ENCODE measurements at places on chromosomes 11 and 22.

DNA sequence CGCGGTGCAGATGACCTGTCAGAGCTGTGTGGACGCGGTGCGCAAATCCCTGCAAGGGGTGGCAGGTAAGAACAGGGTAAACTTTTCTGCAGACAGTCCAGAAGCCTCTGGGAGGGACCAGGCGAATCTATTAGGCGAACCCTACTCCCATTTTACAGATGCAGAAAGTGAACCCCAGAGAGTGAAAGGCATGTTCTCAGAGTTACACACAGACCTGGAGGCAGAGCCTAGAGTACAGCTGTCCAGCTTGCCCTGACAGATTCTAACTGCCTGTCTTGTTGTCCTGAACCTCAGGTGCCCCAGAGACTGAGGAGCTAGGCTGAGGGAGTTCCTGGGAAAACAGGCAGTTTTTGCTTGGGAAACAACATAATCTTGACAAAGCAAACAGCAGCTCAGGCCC is 665 bp downstream of the CCS start:
- DNase-seq: no peak

- no peak for DNase-seq
These were observed 6.0 kb upstream of the SLC7A4 start for GRCh38 chr22:21038405-21038804.

GRCh38 chr11:57403802-57404147 is 13.3 kb upstream of the PRG2 start:
- DNase-seq: no peak

- DNase-seq: no peak
These were observed 101.3 kb downstream of the TBC1D22A start for GRCh38 chr22:46863794-46864193.

- no peak for DNase-seq
These were observed 14.4 kb downstream of the FBLN1 start for GRCh38 chr22:45516923-45517675.

DNA sequence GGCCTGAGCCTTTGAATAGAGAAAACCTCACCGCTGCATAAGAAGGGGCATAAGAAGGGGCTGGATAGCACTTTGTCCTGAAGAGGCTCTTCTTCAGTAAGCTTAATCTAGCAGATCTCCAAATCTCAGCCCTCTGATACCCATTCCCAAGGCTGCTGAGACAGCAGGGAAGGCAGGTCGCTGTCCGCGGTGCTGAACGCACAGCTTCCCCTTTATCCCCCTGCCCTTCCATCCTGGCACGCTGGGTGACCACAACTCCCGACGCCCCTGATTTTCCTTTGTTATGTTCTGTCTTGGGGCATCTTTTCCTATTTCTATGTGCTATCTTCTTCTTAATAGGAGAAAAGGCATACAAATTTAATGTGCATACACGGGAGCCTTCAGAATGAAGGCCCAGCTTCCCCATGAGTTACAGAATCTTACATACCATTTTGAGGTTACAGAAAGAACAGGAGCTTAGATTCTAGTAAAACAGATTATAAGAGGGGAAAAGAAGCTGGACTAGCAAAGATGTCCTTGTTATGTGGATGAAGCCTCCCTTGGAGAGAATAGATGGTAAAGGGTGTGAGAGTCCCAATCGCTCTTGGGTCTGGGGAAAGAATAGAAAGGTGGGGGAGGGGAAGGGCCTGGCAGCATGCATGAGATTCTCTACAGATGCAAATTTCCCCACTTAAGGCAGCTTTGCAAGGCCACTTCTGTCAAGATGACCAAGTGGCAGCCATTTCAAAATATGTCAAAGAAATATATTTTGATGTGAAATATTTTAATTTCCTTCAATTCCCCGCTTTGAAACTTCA is 5.7 kb upstream of the SULT4A1 start:
- no peak for DNase-seq

DNA sequence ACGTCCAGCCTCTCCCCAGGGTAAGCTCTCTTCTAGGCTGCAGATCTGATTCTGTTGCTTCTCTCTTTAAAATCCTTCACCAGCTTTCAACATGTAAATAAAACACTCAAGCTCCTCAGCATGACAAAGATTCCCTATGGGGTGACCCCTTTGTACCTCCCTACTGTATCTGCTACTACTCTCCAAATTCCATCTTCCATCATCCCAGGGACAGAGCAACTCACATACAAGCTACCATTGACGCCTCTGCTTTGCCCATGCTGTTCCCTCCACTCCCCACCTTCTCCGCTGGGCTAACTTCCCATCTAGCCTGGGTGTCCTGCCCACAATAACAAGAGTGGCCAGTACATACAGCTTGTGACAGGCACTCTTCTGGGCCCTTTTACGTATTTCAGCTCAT is 207.5 kb upstream of the ZBED5 start:
- no peak for DNase-seq

GRCh38 chr11:30393012-30393411 is 70.1 kb downstream of the ARL14EP start:
- DNase-seq: no peak

- no peak for DNase-seq
These were observed 23.2 kb downstream of the TPCN2 start for GRCh38 chr11:69071956-69072355.

DNA sequence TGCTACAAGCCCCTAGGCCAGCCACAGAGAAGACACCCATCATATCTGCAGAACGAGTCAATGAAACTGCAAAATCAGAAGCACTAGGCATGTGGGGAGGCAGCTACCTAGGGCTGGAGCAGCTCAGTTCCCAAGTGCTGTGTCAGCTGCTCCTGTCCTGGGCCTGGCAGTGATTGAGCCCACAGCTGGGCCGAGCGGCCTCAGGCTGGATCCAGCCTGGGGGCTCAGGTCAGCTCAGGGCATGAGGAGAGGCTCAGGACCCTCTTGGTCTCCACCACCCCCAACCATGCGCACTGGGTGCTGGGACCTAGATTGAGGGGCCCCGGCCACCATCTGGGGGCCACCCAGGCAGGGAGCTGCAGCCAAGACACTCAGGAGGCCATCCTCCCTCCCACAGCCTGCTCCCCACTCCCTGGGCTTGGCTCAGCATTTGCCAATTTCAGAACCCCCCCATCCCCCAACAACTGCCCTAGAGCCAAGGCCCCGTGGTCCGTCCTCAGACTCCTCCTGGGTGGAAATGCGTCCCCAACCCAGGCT is 2.4 kb upstream of the TNNT3 start:
- no peak for DNase-seq

- DNase-seq: no peak
These were observed 101.5 kb downstream of the DLG2 start for GRCh38 chr11:85525686-85526085.

DNA sequence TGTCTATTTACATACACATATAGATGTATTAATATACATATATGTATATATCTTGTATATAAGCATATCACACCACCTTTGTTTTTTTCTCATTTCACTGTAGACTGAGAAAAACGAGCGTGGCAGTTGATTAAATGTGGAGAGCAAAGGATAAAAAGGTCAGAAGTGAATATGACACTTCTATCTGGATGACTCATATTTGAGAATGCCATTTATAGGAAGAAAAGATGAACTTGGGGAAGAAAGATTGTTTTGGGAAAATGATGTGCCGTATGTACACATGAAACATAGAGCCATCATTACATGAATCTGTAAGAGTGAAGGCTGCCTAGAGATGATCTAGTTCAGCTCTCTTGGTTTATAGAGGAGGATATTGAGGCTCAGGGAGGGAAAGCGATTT is 28.7 kb downstream of the AMOTL1 start:
- DNase-seq: no peak

GRCh38 chr11:119382101-119382500 is 611 bp upstream of the USP2 start:
- DNase-seq: no peak

DNA sequence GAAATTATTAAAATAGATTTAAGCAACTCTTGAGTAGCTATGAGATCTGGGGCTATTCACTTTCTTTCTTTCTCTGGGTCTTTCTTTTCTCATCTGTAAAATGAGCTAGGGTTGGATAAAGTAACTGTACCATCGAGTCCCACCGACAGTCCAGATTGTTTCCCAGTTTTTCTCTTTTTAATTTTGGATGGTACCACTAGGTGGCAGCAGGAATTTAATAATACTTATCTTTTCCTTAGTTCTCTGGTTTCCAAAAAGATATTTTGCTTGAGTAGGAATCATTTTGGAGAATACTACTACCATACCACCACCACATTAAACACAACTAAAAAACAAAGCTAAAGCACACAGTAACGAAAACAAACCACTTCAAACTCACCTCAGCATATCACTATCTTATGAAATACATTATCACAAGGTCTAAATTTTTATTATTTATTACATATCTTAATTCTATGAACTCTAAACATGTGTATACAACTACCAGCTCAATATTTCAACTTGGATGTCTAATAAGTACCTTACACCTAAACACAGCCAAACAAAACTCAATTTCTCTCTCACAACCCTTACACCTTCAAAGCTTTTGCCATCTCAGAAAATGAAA is 584.0 kb downstream of the KCNA4 start:
- no peak for DNase-seq

- no peak for DNase-seq
These were observed 632.7 kb upstream of the CHORDC1 start for GRCh38 chr11:90855531-90855930.

GRCh38 chr11:32081129-32081641 is 9.7 kb upstream of the RCN1 start:
- no peak for DNase-seq

- DNase-seq: no peak
These were observed 87.7 kb downstream of the PDE2A start for GRCh38 chr11:72586321-72587090.

DNA sequence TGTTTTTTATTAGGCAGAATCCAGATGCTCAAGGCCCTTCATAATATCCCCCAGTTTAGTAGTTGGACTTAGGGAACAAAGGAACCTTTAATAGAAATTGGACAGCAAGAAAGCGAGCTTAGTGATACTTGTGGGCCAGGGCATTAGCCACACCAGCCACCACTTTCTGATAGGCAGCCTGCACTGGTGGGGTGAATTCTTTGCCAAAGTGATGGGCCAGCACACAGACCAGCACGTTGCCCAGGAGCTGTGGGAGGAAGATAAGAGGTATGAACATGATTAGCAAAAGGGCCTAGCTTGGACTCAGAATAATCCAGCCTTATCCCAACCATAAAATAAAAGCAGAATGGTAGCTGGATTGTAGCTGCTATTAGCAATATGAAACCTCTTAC is 1.4 kb downstream of the HBB start:
- DNase-seq: no peak

DNA sequence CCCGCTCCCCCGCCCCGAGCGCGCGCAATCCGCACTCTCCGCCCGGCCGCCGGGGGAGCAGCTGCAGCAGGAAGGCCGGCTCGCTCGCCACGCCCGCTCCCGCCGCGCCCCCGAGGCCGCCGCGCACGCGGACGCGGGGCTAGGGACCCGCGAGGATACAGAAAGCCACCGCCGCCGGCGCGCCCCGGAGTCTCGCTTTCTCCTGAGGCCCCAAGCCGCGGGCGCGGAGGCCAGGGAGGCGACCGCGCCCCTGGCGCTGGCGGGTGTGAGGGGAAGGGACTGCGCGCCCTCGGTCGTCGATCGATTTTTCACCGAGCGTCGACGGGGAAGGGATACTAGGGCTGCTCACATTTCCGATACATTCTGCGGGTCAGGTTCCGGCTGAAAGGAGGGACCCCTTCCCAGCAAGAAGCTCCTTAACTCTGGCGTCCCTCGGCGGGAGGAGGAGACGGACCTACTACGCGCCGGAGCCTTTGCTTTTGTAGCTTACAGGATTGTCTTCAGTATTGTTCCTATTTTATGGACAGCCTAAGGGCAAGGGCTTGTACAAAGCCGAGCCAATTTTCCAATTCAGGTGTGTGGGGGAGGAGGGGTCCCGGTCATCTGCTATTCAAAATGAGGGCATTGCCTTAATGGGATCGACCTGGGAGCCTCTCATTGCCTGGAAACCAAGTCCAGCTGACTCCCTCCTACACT is 416 bp upstream of the GAB2 start:
- DNase-seq: peak; percentile 83

- DNase-seq: peak; percentile 53
These were observed 29.0 kb upstream of the NAP1L4 start for GRCh38 chr11:3021125-3021524.

DNA sequence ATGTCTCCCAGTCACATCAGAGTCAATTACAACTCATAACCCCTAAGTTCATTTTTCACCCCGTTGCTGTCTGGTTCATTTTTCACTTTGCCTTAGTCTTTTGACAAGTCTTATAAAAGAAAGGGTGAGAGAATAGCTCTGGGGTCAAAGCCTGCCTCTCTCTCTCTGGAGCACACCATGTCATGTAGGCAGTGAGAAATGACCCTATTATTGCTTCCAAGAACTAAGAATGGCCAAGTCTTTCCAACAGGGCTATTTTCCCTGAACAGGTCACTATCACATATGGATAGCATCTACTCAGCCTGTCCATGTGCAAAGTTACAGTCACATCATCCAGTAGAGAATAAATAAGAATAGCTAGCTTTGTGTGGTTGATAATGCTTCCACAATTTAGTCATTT is 655.5 kb upstream of the LRRC4C start:
- no peak for DNase-seq

DNA sequence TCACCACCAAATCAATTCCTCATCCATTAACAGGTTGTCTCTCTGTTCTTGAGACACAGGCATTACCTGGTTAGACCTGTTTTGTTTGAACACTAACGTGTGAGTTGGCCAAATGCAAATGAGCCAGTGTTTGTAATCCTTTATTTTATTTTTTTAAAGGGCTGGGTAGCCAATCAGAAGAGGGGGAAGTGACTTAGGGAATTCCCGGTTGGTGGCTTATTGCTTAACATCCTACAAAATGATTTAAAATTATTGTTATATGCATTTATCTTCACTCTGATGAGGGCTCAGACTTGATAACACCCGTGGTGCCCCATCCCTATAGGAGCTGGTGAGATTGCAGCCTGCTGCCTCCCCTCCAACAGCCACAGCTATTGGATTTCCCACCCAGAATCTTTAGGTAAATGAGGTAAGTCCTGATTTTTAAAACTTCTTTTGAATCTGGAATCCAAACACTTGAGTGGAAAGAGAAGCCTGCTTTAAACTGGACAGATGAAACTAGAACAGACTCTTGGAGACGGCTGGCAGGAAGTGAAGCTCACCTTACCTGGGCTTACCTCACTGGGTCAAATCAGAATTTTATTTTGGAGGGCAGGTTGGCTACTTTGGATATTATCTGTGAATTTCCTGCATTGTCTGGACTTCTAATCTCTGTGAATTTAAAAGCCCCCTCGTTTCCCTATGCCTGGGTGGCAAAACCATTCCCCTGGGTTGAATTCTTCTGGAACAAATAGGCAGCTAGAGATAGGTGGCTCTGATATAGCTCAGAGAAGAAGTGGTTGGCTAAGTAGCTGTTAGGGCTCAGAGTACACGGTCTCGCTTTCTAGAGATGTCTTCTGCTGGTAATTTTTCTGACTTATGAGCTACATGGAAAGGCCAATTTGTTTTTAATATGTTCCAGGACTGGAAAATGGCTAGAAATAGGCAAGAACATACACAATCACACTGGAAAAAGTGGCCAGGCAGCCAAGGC is at the start of gene EHF:
TSS of gene EHF (plus strand) at position 274 of the 973 bp plus-strand sequence. CDS start 21,538 bp downstream, outside the sequence.
- no peak for DNase-seq
